ENCODE measurements at places on chromosomes 3 and 15. TPM values are rescaled to one million over a fixed set of nuclear protein-coding genes. Genes with fewer than 3 reads are reported as not detected.

GRCh38 chr3:20692675-20693074 lies 506.7 kb upstream of the SGO1 start:
- no peak for DNase-seq

GRCh38 chr3:49701388-49702077 lies 12.2 kb downstream of the RNF123 start:
- DNase-seq, result no peak

- no peak for DNase-seq
Observed at GRCh38 chr3:101128786-101129185, 135.6 kb upstream of the ABI3BP start.

SLC28A1 gene
- polyA plus RNA-seq, result 9.4 TPM

GRCh38 chr3:196600359-196600758 lies 31.9 kb downstream of the FBXO45 start:
- DNase-seq, result no peak

DNA sequence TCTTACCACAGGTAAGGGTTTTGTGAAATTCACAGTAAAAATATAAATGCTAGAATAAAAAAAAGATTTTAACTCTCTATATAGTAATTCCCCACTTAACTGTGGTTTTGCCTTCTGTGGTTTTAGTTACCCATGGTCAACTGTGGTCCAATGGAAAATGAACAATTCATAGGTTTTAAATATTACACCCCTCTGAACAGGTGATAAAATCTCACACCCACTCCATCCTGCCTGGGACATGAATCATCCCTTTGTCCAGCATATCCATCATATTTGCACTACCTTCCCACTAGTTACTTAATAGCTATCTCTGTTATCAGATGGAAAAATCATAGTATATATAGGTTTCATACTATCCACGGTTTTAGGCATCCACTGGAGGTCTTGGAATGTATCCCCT lies 49.2 kb downstream of the HDGFL3 start:
- no peak for DNase-seq

DNA sequence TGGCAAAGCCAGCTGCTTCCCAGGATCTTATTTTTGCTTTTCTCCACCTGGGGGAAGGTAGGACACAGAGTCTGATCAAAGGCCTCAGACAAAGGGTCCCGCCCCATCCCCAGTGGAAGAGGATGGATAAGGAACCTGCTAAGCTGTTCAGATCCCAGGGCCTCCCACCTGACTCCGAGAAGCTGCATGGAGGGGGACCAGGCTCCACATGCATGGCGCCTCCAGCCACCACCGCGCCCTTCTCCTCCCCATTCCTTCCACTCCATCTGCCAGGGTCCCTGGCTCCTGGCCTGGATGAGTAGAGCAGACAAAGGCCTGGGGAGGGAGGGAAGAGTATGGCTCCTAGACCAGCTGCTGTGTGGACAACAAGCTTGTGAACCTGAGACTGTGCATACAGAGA lies 20.0 kb upstream of the CRABP1 start:
- DNase-seq, result no peak

DNA sequence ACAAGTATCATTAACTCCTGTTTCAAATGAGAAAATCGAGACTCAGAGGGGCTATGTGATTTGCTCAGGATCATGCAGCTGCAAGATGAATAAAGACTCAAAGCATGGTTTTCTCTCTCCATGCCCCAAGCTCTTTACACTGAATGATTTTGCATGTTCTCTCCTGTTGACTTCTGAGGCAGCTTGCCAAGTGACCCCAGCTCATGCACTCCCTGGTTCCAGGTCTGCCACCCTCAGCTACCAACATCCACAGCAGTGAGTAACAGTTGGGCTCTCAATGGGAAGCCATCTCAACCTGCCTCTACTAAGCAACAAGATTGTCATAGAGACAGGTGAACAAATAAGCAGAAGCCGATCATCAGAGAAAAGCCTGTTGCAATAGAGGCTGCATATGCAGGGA lies 116.9 kb upstream of the GADL1 start:
- no peak for DNase-seq

DNA sequence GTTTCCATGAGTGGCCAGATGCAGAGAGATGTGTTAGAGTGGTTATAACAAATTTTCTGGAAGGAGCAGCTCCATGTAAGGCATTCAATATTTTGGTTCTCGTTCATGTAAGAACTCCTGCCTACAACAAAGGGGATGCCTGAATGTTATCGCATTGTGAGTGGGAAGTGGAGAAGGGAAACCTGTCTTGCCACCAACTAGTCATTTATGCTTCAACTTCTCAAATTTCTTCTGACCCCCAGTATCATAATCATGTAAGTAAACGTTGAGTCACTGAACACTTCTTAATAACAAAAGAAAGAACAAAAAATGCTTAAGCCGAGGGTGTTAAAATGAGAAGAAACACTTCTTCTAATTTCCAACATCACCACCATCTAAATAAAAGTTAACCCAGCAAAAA lies 62.0 kb upstream of the MRPL3 start:
- no peak for DNase-seq

DNA sequence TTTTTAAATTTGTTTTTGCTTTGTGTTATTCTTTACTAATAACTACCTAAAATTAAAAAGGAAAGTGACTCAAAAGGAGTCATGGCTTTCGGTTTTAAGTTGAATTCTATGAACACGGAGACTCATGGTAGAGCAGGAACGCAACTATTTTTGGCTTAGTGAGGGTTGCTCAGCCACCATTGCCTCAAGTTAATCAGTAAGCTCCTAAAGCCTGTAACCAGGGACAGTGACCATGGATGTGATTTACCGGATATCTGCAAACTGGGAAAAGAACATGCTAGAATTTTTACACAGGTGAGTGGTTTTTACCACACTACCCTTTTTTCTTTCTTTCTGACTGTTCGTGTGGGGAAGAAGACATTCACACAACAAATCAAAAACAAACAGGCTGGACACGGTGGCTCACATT lies 11.8 kb downstream of the SLC12A8 start:
- no peak for DNase-seq

DNA sequence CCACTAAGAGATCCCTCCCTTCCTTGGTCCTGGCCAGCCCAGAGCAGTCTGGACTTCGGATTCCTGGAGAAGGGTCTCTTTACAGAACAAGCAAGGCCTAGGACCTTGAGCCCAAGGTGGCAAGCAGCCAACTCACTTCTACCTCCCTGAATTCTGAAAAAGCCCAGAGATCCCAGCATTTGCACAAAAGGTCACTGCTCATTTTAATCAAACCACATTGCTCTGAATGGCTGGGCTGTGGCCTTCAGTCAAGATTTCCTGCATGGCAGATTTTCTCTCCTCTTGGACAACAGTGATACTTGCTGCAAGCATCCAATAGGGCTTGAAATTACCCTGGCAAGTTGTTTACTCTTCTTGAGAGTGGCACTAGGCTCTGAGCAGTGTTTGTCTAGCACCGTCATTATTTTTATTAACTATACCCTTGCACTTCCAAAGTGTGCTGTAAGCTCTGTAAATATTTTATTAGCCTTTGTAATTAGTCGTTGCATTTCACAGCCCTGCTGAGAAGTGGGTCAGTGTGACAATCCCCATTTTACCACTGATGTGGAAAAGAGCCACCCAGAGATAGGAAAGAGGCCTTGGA lies 274.7 kb upstream of the CTNNB1 start:
- DNase-seq, result no peak

DNA sequence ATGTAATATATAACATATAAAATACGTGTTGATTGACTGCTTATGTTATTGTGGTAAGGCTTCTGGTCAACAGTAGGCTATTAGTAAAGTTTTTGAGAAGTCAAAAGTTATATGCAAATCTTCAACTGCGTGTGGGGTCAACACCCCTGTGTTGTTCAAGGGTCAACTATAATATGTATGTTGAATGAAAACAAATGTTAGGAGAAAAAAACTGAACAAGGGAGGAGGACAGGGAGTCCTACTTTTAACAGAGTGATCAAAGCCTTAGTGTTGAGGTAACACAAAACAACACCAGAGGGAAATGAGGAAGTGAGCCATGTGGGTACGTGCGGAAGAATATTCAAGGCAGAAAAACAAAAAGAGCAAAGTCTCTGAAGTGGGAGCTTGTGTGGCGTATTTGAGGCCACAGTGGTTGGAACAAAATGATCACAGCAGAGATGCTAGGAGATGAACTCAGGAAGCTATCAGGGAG lies 62.5 kb downstream of the SFMBT1 start:
- no peak for DNase-seq

GRCh38 chr3:113133140-113133539 lies 78.2 kb upstream of the BOC start:
- DNase-seq, result no peak

ZIC1 gene
- polyA plus RNA-seq, result not detected

DLEC1 gene
- 0.45 TPM for polyA plus RNA-seq

GRCh38 chr3:38579551-38580449 lies 69.7 kb downstream of the SCN5A start:
- DNase-seq, result no peak

CHSY1 gene
- polyA plus RNA-seq, result 40.0 TPM

PCLAF gene
- 59.4 TPM for polyA plus RNA-seq

DNA sequence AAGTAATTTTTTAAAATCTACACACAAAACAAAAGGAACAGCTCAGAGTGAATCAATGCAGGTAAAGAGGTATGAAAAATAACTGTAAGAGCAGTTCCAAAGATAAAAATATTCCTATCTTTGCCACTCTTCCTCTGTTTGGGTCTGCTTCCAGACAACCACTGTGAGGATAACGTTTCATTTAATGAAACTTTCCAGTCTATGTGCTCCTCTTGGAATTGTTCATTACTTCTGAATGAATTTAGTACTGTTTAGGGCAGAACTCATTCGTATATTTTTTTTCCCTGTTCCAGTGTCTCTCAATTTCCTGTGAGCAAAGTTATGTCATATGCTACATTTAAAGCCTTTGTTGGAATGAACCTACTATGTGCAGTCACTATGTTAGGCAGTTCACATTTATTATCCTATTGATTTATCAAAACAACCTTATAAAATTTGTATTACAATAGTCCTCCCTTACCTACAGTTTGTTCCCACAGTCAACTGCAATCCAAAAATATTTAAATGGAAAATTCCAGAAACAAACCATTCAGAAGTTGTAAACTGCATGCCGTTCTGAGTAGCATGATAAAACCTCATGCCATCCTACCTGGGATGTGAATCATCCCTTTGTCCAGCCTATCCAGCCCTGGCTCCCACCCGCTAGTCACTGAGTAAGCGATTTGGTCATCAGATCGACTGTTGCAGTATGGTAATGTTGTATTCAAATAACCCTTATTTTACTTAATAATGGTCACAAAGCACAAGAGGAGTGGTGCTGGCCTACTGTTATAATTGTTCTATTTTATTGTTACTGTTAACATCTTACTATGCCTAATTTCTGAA lies 98.1 kb downstream of the TMCC1 start:
- DNase-seq, result no peak

- DNase-seq, result no peak
Observed at GRCh38 chr3:29538610-29538958, 257.7 kb downstream of the RBMS3 start.

PAQR9 gene
- 0.70 TPM for polyA plus RNA-seq

DNA sequence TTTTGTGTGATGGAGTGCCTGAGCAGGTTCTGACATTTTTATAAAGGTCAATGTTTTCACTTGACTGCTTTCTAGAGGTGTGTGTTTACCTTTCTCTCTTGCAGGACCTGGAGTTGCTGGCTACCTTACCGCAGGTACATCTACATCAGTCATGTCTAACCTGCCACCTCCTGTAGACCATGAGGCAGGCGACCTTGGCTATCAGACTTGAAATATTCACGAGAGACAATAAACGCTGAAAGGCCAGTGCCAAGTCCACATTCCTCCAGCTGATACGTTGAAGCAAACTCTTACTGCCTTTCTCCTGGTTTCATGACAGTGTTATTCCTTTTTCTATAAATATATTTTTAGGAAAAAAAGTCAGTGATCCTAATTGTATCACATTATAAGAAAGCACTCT lies 59.0 kb upstream of the ACKR4 start:
- DNase-seq, result no peak

MCF2L2 gene
- 1.5 TPM for polyA plus RNA-seq

GRCh38 chr3:185789891-185790830 lies 34.7 kb downstream of the IGF2BP2 start:
- no peak for DNase-seq

DNA sequence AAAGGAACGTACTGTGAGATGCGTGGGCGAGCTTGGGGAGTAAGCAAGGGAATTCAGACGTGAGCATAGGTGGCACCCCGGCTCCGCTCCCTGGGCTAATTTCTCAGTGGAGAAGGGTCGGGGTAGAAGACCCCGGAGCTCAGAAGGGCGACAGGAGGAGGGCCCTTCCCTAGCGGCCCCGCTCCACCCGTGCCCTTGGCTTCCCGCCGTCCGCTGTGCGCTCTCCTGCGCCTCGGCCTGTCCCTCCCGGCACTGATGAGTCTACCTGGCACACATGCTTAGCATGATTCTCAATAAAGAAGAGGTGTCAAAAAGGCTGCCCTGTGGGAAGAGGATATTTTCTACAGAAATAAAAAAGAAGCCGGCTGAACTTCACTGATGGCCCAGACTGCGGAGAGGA lies 292.7 kb downstream of the OCA2 start:
- DNase-seq, result no peak

CLDN1 gene
- 60.1 TPM for polyA plus RNA-seq

DNA sequence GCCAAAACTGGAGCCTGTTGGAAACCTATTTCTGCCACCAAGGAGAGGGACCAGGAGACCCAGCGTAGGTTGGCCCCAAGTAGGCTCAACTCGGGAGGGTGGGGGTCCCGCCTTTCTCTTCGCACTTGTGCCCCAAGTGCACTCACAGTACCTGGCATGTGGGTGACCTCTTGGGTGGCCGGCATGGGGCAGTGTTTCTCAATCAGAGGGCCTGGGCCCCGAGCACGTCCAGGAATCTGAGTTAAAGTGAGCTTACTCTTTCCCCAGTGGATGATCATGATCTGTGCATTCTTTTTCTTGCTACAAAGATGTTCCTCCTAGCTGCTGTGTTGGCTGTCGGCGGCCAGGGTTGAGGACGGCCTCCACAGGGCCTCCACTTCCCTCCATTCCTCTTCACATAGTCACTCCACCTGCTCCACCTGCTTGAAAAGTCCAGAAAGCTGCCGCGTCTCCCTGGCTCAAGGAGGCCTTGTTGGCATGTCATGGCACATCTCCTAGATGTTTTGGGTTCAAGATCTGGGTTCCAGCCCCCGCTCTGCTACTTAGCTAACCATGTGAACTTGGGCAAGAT lies 66.5 kb upstream of the SEC61A1 start:
- DNase-seq, result no peak

FOXL2 gene
- not detected for polyA plus RNA-seq

- no peak for DNase-seq
Observed at GRCh38 chr3:173008978-173009377, 132.1 kb downstream of the SPATA16 start.

DNA sequence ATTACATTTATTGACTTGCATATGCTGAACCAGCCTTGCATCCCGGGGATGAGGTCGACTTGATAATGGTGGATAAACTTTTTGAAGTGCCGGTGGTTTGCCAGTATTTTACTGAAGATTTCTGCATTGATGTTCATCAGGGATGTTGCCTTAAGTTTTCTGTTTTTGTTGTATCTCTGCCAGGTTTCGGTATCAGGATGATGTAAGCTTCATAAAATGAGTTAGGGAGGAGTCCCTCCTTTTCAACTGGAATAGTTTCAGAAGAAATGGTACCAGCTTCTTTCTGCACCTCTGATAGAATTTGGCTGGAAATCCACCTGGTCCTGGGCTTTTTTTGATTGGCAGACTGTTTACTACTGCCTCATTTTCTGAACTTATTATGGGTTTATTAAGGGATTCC lies 250.8 kb downstream of the TBC1D5 start:
- DNase-seq, result no peak
